ENCODE measurements at places on chromosomes 7 and 10.

GRCh38 chr10:46297406-46298204 is 10.8 kb downstream of the ANTXRL start:
- DNase-seq: no peak

DNA sequence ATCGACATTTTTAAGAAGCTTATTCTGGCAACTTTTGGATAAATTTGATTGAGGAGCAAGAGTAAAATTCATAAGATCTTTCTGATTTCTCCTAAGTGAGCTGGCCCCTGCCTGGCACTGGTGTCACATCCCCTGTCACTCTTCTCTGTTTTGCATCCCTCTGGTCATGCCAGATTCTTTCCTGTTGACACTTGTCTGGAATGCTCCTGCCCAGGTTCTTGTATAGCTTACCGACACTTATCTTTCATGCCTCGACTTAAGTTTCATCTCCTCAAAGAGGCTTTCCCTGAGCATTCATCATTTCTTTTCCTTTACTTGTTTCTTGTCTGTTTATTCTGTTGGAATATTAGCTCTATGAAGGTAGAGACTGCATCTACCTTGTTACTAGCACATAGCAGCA is 22.2 kb upstream of the AASS start:
- no peak for DNase-seq

DNA sequence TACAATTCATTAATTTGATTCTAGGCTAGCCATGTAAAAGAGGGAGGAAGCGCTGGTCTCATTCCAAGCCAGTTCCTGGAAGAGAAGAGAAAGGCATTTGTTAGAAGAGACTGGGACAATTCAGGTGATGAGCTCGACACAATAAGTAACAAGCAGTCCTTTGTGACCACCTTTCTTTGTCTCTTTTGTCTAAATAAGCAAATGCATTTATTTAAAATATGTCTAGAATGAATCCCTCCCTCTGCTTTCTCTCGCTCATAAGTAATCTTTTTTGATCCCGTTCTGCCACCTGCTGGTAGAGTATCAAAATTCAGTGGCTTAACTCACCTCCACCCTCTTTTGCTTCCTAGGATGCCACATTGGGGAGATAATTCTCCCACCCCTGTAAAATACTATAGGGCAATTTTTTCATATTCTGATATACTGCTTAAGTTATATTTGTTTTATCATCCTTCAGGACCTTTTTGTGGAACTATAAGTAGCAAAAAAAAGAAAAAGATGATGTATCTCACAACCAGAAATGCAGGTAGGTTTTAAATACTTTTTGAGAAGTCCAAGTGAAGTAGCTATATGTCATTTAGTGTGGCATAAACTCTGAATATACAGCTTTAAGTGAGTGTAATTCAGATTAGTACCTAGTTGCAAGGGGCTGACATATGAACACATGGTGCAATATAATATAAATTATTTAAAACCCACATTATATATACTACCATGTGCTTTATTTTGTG is 91.5 kb downstream of the GSDME start:
- DNase-seq: peak; percentile 34

DNA sequence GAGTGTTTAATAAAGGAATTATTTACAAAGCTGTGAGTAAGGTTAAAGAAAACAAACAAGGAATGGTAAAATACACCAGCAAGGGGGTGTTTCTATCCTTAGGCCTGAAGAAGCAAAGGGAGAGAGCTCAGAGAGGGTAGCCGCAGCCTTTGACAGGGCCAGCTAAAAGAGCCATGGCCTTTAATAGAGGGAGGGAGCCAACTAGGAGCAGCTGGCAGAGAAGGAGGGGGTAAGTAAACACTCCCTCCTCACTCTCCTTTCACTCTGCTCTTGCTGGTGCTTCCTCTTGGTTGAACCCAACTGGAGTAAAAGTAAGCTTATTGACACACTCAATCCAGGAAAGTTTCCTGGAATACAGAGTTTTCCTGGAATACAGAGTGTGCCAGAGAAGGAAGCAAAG is 87.5 kb downstream of the CH25H start:
- DNase-seq: no peak

DNA sequence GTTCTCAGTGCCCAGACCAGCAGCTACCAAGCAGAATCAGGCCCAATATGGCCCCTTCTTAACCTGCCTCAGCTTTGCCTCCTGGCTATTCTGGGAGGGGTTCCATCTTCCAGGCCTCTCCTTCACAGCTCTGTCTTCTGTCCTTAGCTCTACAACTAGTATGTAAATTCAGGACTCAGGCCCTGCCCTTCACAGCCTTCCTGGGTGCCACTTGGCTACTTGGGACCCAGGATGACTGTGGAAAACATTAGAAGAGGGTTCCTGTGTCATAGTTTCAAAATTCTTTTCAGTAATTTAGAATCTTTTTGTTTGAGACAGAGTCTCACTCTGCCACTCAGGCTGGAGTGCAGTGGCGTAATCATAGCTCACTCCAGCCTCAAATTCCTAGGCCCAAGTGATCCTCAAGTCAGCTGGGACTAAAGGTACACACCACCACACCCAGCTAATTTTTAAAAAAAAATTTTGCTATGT is 33.2 kb upstream of the PAPSS2 start:
- no peak for DNase-seq

DNA sequence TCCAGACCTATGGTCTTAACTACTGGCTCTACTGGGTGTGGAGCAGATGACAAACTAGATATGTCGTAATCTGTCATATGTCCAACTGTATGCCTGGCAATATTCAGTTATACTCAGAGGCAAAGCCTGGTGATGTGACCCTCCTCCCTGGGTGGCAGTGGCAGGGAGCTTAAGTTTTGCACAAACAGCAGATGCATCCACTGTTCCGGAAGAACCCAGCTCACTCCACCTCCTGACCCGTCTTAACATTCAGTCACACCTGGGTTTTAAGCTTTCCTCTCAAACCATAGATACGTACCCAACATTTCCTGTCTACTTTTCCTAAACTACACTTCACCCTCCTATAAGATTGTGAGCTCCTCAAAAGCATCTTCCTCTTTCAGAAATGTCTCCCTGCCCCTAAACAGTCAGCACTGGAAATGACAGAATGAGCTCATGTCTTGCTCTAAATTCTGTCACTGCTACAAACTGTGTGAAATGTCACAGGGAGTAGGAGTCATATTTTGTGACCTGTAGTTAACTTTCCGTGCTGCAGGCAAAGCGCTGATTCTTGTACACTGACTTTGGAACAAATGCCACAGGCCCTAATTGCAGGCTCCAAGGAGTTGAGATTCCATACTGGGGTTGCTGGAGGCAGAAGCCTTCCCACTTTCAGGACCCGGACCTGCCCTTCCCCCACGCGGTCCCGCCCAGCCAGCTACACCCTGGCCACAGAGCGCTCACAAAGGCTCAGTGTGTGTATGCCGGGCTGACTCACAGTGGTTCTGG is 23.9 kb downstream of the SCD start:
- DNase-seq: peak; percentile 33

DNA sequence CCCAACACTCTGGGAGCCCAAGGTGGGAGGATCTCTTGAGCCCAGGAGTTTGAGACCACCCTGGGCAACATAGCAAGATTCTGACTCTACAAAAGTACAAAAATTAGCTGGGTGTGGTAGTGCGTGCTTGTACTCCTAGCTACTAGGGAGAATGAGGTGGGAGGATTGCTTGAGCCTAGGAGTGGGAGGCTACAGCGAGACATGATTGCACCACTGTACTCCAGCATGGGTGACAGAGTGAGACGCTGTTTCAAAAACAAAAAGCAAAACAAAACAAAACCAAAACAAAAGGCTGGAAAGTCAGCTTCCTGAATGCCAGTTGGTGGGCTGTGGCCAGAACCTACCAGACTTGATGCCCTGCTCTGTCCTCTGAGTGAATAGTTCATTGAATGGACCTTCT is 242.8 kb downstream of the PHTF2 start:
- DNase-seq: no peak

DNA sequence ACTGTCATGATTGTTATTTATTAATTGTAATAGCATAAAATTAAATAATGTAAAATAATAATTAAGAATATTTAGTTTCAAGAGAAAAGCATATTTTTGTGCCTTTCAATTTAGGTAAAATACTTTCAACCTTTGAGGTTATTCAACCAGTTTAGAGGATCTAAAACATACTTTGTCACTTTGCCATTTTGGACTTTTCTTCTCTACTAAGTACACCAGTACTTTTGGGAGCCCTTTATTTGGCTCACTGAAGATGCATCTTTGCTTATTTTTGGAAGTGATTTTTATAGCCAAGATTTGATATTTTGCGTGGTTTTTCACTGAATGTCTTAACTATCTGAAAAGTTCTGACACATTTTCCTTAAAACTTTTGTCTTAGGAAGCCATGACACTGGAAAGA is 860.5 kb downstream of the SORCS1 start:
- DNase-seq: no peak

GRCh38 chr10:125189162-125189561 is 28.8 kb upstream of the CTBP2 start:
- no peak for DNase-seq

GRCh38 chr7:79453558-79454360 is at the start of gene MAGI2:
Gene MAGI2, minus strand, starts transcription at chr7:79453667. Its CDS starts 347 bp downstream, at chr7:79453320.
- DNase-seq: no peak

GRCh38 chr7:50725774-50726173 is 56.9 kb downstream of the GRB10 start:
- no peak for DNase-seq

Measured in effector CD4-positive, alpha-beta T cell (primary cell).